ENCODE measurements at places on chromosomes 1 and 21. TPM values are rescaled to one million over a fixed set of nuclear protein-coding genes. Genes with fewer than 3 reads are reported as not detected.

Gene INTS7
- total RNA-seq, result 18.1 TPM

Gene CNIH3
- 2.5 TPM for total RNA-seq

Gene KDM1A
- 111 TPM for total RNA-seq

Gene RERE
- 113 TPM for total RNA-seq

DNA sequence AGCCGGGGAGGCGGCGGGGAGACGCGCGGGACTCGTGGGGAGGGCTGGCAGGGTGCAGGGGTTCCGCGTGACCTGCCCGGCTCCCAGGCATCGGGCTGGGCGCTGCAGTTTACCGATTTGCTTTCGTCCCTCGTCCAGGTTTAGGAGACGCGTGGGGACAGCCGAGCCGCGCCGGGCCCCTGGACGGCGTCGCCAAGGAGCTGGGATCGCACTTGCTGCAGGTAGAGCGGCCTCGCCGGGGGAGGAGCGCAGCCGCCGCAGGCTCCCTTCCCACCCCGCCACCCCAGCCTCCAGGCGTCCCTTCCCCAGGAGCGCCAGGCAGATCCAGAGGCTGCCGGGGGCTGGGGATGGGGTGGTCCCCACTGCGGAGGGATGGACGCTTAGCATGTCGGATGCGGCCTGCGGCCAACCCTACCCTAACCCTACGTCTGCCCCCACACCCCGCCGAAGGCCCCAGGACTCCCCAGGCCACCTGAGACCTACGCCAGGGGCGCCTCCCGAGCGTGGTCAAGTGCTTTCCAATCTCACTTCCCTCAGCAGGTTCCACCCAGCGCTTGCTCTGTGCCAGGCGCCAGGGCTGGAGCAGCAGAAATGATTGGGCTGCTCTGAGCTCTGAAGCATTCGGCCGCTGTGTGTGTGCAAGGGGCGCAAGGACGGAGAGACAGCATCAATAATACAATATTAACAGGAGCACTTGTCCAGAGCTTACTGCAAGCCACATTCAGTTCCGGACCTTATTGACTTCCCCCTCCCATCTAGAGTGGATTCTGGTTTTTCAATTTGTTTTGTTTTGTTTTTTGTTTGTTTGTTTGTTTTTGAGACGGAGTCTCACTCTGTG lies 10.3 kb downstream of the SIM2 start:
- DNase-seq, result no peak

DNA sequence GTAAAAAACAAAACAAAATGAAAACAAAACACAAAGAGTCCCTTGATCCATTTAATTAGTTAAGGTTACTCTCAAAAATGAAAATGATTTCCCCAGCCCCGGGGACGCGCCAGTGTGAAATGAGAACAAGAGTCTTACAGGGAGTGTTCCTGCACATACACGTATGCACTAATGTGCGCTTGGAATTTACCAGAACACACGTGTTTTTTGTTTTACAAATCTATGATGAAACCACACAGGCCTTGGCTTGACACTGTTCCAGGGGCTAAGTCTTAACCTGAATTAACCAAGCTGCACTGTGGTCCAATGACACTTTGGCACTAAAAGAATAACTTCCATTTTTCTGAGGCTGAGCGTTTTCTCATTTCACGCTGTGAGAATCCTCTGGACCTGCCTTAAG lies 63.7 kb downstream of the SLC45A1 start:
- no peak for DNase-seq

GRCh38 chr1:38848071-38848470 lies 11.5 kb downstream of the RRAGC start:
- DNase-seq, result no peak

GRCh38 chr21:32425628-32426027 lies 13.1 kb downstream of the EVA1C start:
- no peak for DNase-seq

DNA sequence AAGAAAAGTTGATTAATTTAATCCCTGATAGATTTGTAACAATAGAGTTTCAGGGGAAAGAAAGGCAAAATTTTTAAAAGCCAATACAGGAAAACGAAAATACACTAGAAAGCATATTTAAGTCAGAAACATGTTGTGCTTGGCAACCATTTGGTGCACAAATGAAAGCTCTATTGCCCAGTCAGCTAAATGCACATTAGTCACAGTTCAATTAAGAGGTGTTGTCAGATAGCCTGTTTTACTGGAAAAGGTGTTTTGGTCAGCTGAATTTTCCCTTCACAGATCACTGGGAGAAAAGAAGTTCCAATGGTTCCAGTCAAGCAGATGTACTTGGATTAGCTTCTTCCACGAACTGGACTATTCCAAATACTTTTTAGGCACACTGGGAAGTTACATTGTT lies 25.4 kb downstream of the RGS4 start:
- DNase-seq, result peak; percentile 13

DNA sequence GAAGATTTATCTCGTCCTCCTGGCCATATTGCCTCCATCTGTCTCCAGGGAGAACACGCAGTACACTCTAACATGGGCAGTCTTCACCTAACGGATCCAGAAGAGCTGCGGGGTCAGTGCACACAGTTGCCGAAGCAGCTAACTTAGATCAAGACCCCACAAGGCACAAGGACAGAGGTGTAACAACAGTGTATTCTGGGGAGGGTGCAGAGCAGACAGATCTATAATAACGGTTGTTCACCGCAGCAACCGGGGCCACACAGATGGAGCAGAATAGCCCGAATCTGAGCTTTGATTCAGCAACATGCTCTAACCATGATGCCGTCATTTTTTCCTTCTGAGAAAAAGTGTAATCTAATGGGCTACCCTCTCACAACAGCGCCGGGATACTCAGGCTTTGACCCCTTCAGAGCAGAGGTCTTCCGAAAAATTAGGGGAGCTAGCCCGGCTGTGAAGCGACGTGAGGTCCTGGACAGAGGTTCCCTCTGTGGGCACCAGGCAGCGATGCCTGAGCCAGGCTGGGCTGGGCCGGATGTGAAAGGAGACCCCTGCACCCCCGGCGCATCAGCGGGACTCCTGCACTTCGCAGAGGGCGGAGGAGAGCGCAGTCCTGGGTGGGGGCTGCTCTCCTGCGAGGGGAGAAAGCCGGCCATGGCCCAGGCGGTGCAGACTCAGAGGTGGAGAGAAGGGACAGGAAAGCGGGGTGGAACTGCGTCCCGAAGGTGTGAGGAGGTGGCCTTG lies 57.5 kb downstream of the BCL9 start:
- DNase-seq, result no peak

- no peak for DNase-seq
These were observed 593.1 kb upstream of the USP24 start for GRCh38 chr1:55808263-55808662.

DNA sequence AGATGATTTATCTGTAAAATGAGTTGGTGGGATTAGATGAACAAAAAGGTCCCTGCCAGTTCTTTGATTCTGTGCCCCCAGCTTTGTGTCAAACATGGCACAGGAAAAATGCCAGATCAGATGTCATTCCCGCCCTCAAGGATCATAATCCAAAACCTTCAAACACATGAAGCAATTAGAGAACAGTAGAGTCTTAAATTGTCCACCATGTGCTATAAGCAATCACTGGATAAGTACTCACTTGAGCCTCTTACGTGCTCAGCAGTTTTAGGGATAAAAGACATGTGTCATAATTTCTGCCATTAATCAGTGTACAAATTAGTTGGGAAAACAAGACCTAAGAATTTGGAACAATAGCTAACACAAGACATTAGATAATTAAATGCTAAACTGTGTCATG lies 15.4 kb upstream of the KIAA0040 start:
- DNase-seq, result no peak

DNA sequence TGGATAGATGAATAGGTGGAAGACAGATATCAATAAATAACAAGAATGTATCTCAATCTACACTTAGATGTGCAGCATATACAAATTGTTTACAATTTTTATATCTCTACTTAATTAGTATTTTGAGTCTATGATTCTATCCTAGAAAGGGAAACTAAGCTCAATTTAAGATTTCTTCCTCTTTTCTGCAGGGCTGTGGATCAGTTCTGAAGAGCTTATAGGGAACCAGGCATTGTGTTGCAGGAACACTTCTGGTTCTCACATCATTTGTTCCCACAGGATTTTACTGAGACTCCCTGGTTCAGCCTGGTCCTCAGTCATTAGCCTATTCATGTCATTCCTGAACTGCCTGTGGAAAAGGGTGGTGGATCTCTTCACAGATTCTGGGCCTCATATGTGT lies 105.8 kb downstream of the TNFSF18 start:
- no peak for DNase-seq

DNA sequence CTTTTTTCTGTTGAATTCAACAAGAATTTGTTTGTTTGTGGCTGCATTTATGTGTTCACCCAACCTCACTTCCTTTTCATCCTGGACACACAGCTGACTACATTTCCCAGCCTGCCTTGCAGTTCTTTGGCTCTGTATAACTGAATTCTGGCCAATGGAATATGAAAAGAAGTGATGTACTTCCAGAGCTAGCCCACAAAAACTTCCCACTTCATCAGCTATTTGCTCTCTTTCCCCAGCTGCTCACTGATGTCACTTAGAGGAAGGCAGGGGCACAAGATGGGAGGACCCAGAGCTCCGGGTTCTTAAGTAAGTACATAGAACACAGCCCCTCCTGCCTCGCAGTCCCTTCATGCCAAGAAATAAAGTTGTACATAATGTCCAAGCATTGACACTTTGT lies 235.0 kb upstream of the FGGY start:
- peak; percentile 94 for DNase-seq

- DNase-seq, result no peak
These were observed 45.0 kb downstream of the DUSP10 start for GRCh38 chr1:221696718-221697461.

All from endothelial cell of umbilical vein (primary cell).